ENCODE measurements at places on chromosomes 1 and 21.

GRCh38 chr1:85597709-85598108 is 17.1 kb downstream of the CCN1 start:
- no peak for DNase-seq

GRCh38 chr21:27220416-27220815 is 253.5 kb upstream of the ADAMTS5 start:
- DNase-seq, result no peak

GRCh38 chr1:21886486-21887215 is 50.5 kb downstream of the HSPG2 start:
- DNase-seq, result no peak

DNA sequence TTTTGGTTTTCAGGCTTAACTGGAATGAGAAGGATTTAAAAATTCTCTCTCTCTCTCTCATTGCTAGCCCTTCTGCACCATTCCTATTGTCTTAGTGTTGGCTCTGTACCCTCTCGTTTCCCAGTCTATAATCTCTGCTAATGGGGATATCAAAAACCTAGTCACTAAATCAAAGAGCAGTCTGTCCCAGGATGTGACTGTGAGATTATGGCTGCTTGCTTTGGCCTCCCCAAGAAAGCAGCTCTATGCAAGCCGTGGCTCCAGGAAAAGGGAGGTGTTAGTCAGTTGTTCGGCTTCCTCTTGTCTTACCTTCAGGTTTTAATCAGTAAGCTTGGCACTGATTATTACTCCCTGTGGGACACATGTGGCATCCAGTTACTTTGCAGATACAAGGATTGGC is 468.8 kb downstream of the USP25 start:
- DNase-seq, result peak; percentile 11

DNA sequence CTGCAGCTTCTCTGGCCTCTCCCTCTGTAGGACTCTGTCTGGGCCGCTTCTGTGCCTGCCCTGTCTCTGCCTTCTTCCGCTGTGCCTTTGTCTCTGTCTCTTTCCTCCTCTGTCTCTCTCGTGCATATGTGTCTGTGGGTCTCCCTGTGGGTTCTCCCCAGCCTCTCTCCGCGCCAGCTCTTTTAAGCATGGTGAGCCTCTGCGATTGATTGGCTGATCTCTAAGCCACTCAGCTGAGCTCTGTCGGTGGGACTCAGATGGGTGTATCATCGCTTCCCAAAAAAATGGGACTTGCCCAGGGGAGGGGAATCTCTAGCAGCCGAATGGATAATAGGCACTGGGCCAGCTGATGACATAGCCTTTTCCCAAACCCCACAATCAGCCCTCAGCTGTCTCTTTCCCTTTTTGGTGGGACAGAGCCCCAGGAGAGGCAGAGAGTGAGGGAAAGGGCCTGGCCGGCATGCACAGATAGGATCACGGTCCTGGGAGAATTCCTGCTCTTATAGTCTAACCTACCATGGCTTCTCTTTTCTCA is at the start of gene ADAMTS4:
Gene ADAMTS4, minus strand, starts transcription at position 158 of the 535 bp plus-strand sequence. CDS start 427 bp downstream, outside the sequence.
- DNase-seq, result peak; percentile 98

DNA sequence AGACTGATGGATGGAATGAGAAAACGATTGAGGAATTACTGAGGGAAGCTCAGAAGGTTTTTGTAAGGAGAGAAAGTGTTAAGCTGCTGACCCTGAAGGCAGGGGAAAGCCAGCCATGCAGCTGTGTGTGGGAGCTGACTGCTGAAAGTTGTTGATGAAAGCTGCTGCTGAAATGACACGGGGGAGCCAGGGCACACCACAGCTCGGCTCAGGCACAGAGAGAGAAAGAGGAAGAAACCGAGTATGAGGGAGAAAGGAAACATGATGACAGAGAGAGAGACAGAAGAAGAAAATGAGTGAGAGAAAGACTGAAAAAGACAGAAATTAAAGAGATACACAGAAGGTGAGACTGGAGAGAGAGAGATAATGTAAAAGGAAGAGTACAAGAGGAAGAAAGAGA is 115.5 kb downstream of the LRRC53 start:
- no peak for DNase-seq

DNA sequence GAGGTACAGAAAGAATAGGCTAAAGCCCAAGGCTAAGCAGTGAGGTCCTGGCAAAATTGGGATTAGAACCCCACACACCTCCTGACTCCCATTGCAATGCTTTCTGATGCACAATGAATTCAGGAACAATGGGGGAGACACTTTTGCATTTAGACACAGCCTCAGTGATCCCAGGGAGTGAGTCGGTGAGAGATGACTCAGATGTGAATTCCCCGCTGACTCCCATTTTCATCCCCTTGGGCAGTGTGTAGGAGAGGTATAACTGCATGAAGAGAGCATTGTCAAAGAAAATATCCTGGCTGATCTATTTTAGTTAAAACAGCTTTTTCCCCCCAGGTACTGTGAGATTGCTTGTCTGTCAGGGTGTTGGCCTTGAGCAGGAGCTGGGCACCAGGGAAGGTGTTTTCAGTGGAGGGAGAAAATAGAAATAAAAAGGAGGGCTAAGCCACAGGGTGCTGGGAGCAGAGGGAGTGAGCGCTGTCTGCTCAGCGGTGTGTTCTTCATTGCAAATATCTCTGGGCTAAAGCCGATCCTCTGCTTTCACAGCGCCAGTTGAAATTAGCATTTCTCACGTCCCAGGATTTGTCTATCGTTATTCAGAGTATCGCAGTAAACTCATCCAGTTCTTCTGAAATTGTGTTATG is 247.7 kb upstream of the PTBP2 start:
- no peak for DNase-seq

GRCh38 chr1:107535091-107535490 is 394.3 kb downstream of the NTNG1 start:
- no peak for DNase-seq

DNA sequence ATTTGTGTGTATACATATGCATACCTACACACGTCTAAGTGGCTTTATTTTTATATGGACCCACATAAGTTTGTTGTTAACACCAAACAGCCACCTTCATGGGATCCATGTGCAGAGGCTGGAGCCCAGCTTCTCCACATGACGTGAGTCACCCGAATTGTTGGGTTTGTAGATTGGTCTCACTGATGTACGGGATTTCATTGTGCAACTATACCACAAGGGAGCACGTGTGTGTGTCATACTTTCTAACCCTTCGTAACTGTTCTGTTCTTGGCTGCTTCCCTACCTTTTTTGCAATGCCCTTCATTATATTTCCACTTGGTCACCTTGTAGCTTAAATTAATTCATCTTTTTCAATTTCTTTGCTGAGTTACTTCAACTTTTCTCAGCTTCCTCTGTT is 21.0 kb downstream of the SPRTN start:
- DNase-seq, result no peak

DNA sequence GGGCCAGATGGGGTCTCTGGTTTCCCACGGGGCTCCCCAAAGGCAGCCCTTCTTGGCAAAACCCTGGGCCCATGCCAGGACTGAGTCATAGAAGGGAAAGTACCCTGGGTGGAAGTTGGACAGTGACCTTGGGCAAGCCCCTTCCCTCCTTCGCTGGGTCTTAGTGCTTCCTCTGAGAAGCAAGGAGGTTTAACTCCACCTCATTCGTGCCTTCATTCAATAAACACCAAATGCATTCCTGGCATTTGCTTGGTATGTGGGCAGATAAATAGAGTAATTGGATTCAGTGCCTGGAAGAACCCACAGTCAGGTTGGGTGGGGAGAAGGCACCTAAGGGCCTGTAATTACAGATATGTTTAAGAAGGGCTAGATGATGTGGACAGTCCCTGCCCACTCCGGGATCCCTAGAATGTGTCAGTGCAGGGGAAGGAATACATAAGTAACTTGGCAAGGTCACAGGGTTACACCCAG is 36.3 kb upstream of the CITED4 start:
- DNase-seq, result no peak

DNA sequence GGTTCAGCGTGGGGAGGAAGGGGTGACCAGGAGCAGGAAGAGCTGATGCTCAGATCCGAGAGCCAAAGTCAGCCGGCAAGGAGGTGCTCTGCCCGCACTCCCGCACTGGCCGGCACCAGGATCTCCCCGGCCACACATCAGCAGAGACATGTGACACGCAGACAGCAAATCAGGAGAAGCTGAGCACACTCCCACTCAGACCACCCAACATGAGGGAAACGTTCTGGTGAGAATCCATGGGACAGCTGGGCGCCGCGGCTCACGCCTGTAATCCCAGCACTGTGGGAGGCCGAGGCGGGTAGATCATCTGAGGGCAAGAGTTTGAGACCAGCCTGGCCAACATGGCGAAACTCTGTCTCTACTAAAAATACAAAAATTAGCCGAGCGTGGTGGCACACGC is 18.6 kb upstream of the PTTG1IP start:
- no peak for DNase-seq

DNA sequence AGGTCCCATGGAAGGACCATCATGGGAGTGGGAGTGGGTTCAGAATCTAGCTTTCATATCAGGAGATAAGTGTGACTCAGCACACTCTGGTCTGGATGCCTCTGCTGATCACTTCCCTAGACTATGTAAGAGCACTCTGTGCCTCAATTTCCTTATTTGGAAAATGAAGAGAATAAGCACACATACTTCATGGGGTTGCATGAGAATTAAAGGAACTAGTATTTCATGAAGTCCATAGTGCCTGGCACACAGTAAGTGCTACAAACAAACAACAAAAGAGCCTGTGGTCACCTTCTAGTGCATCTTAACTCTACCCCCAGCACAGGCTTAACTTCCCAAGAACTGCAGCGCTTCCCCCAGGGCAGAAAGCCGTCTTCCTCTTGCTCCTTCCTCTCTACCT is 9.6 kb upstream of the IL20 start:
- no peak for DNase-seq

GRCh38 chr1:161390559-161390858 is 22.8 kb upstream of the CFAP126 start:
- DNase-seq, result no peak

- DNase-seq, result no peak
These were observed 869.8 kb downstream of the TTLL7 start for GRCh38 chr1:83129107-83129506.

Measured in pons (tissue), 1 donor.